ENCODE measurements at places on chromosomes 6 and 20. TPM values are rescaled to one million over a fixed set of nuclear protein-coding genes. Genes with fewer than 3 reads are reported as not detected.
A peak's percentile ranks its signal among the peaks of the same experiment; 100 is the strongest.

Gene CALHM6
- 3.8 TPM for total RNA-seq

Gene PRSS35
- total RNA-seq: 102 TPM

Gene MTFR2
- 0.58 TPM for total RNA-seq

Gene ZSCAN23
- 5.5 TPM for total RNA-seq

Gene RSPH9
- 0.49 TPM for total RNA-seq

GRCh38 chr20:44326391-44327159 lies 10.3 kb upstream of the R3HDML start:
- DNase-seq: no peak
- H3K4me3 ChIP-seq: no peak overlapping the region
- H3K27me3 ChIP-seq: no peaks in the 10 kb centered on the region
- H3K4me1 ChIP-seq: peaks cover 8% of the 10 kb centered on the region
- H3K36me3 ChIP-seq: no peaks in the 10 kb centered on the region

GRCh38 chr6:13327691-13328075 lies 654 bp downstream of the TBC1D7 start:
- H3K36me3 ChIP-seq: peaks cover 17% of the 10 kb centered on the region
- peaks cover 7% of the 10 kb centered on the region for H3K4me1 ChIP-seq
- no peaks in the 10 kb centered on the region for H3K27me3 ChIP-seq
- DNase-seq: peak; percentile 49
- H3K4me3 ChIP-seq: peak overlapping the region; percentile 84
- peak overlapping the region; percentile 92 for H3K27ac ChIP-seq

DNA sequence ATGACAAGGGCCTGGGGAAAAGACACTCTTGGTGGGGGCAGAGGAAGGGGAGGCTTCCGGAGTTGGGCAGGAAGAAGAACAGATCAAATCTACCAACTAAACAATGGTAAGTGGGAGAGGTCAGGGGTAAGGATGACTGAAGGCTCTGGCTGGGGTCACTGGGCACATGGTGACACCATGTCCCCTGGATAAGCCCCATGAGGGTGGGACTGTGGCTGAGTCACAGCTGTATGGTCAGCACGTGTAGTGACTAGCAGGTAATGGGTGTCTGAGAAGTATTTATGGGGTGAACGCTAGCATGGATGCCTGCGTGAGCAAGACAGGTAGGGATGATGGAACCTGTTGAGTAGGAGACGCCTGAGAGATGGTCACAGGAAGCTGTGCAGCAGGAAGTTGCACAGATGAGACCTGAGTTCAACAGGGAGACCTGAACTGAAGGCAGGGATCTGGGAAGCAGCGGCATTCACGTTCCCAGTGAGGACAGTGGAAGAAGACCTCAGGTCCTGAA lies 64.5 kb upstream of the SNX9 start:
- H3K4me1 ChIP-seq: peaks cover 35% of the 10 kb centered on the region
- H3K36me3 ChIP-seq: no peaks in the 10 kb centered on the region
- H3K27ac ChIP-seq: no peak overlapping the region
- no peak for DNase-seq
- no peak overlapping the region for H3K4me3 ChIP-seq

GRCh38 chr20:45523821-45524220 lies 8.4 kb upstream of the SPINT3 start:
- H3K27me3 ChIP-seq: no peaks in the 10 kb centered on the region
- H3K27ac ChIP-seq: no peak overlapping the region
- no peak for DNase-seq
- H3K4me3 ChIP-seq: no peak overlapping the region
- no peaks in the 10 kb centered on the region for H3K4me1 ChIP-seq

- peaks cover 14% of the 10 kb centered on the region for H3K36me3 ChIP-seq
- H3K4me3 ChIP-seq: no peak overlapping the region
- H3K27ac ChIP-seq: no peak overlapping the region
- no peak for DNase-seq
Measured at GRCh38 chr6:24537082-24537699, 42.4 kb downstream of the ALDH5A1 start.

- H3K4me3 ChIP-seq: no peak overlapping the region
- no peaks in the 10 kb centered on the region for H3K27me3 ChIP-seq
- H3K4me1 ChIP-seq: no peaks in the 10 kb centered on the region
- H3K36me3 ChIP-seq: no peaks in the 10 kb centered on the region
- no peak for DNase-seq
Measured at GRCh38 chr20:35893942-35894341, 60.4 kb downstream of the SCAND1 start.

GRCh38 chr6:161748535-161749416 lies 474.9 kb upstream of the AGPAT4 start:
- H3K4me1 ChIP-seq: no peaks in the 10 kb centered on the region
- no peak overlapping the region for H3K4me3 ChIP-seq

GRCh38 chr20:37417617-37418467 lies 71.9 kb downstream of the SRC start:
- H3K4me3 ChIP-seq: no peak overlapping the region
- H3K27ac ChIP-seq: no peak overlapping the region
- peak; percentile 72 for DNase-seq
- H3K27me3 ChIP-seq: peaks cover 12% of the 10 kb centered on the region
- H3K36me3 ChIP-seq: no peaks in the 10 kb centered on the region

- no peak overlapping the region for H3K4me3 ChIP-seq
- H3K4me1 ChIP-seq: no peaks in the 10 kb centered on the region
- DNase-seq: no peak
Measured at GRCh38 chr20:34743039-34743438, 38.9 kb downstream of the TP53INP2 start.

DNA sequence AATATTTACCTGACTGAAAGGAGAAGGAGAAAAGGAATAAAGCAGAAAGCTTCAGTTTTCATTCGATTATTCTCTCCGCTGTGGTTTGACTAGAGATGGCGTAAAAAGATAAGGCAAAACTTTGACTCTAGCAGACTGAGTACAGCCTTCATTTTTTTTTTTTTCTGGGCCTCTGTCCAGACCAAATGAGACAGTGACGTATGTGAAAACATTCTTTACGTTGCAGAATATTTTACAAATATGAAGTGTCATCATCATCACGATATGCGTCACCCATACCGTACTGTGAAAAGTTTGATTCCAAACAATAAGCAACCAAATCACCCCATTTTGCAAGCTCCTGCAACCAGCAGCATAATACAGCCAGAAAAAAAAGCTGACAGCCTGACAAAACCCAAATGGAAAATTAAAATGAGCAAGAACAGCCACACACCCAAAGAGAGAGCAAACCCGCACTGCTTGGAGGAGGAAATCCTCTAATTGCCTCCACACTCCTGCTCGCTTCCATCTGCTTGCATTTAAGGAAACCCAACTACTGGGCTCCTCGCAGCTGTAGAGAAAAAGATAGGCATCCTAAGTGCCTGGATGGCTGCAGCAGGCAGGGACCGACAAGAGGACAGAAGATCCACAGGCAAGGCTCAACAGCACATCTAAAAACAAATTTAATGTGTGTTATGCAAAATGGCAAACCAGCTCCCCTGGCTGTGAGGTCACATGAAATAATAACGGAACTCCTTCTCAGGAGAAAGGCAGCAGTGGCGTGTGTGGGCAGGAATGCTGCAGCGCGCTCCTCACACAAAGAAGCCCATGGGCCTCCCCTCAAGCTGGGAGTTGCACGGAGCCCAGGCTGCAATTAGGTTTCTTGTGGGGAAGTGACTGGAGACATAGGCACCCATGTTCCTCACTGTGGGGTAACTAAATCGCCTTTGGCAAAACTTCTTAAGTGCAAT lies 113.1 kb downstream of the FYN start:
- peaks cover 6% of the 10 kb centered on the region for H3K36me3 ChIP-seq
- peak; percentile 90 for DNase-seq
- peak overlapping the region; percentile 92 for H3K27ac ChIP-seq
- no peaks in the 10 kb centered on the region for H3K27me3 ChIP-seq
- H3K4me1 ChIP-seq: peaks cover 56% of the 10 kb centered on the region
- no peak overlapping the region for H3K4me3 ChIP-seq

DNA sequence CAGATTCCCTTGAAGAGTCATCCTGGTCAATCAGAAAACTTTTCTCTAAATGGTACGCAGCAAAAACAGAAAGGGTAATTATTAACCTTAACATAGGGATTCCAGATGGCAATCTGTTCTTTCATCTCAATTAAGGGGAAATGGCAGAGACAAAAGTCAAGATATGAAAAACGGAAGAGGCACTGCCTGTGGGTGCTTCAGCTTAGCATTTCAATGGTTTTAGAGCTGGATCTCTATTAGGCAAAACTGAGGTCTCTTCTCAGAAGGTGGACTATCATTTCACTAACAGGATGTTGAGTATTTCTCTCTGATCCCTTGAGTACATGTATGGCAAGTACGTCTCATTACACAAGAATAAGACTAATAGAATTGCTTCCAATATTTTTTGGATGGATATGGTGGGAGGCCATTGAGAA lies 296.9 kb downstream of the HIVEP2 start:
- no peak overlapping the region for H3K27ac ChIP-seq
- no peaks in the 10 kb centered on the region for H3K4me1 ChIP-seq
- no peaks in the 10 kb centered on the region for H3K27me3 ChIP-seq

DNA sequence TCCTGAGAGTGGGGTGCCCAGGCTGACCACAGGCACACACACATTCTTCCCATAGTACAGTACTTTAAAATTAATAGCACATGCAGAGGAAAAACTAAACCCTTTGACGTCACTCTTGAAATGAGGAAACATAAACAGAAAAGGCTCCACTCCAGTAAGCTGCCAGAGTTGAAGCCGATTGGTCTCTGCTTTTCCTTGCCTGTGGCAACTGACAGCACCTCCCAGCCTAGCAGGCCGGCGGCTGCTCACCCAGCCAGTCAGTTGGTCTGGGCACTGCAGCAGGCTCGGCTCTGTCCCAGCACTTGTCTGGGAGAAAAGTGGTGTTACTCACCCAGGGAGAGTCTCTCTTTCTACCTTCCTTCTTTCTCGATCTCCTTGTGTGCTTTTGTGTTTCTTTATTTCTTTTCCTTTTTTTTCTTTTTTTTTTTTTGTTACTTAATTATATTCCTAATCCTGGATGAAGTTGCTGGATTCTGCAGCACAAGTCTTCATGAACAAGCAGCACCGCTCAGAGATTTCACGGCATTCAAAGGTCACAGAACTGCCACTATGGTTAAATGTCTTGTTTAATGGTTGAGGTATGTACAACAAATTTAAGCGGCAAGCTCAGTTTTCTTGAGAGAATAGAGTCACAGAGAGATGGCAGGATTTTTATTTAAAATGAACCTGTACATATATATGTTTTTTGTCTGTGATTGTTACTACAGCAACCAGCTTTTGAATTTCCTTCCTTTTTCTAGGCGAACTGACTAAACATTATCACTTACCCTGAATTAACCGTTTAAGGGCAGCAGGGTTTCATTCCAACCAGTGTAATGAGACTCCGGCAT lies at the start of gene PDE7B:
Gene PDE7B (plus strand): TSS at position 260 of the 830 bp plus-strand sequence.
- no peaks in the 10 kb centered on the region for H3K27me3 ChIP-seq
- H3K27ac ChIP-seq: peak within 1 kb of the TSS; percentile 86
- peak within 1 kb of the TSS; percentile 58 for H3K4me3 ChIP-seq
- H3K36me3 ChIP-seq: no peaks in the 10 kb centered on the region
